ENCODE measurements at places on chromosomes 5 and 9.

GRCh38 chr5:174745590-174746103, 21.3 kb downstream of the MSX2 start:
- no peaks in the 10 kb centered on the region for H3K27me3 ChIP-seq
- no peak overlapping the region for H3K4me3 ChIP-seq
- H3K27ac ChIP-seq, result no peak overlapping the region
- DNase-seq, result no peak

- H3K4me3 ChIP-seq, result peak overlapping the region; percentile 80
- H3K4me1 ChIP-seq, result peaks cover 32% of the 10 kb centered on the region
- H3K27ac ChIP-seq, result peak overlapping the region; percentile 85
- H3K27me3 ChIP-seq, result no peaks in the 10 kb centered on the region
Measured at GRCh38 chr5:94618029-94618492, 343 bp downstream of the KIAA0825 start.

GRCh38 chr9:36023260-36024048, 13.3 kb upstream of the RECK start:
- peaks cover 7% of the 10 kb centered on the region for H3K4me1 ChIP-seq
- DNase-seq, result no peak
- no peak overlapping the region for H3K27ac ChIP-seq
- H3K4me3 ChIP-seq, result no peak overlapping the region
- no peaks in the 10 kb centered on the region for H3K36me3 ChIP-seq
- no peaks in the 10 kb centered on the region for H3K27me3 ChIP-seq

GRCh38 chr9:79989079-79989478, 417.3 kb downstream of the TLE4 start:
- no peak overlapping the region for H3K4me3 ChIP-seq
- DNase-seq, result no peak
- no peaks in the 10 kb centered on the region for H3K27me3 ChIP-seq
- H3K4me1 ChIP-seq, result no peaks in the 10 kb centered on the region

DNA sequence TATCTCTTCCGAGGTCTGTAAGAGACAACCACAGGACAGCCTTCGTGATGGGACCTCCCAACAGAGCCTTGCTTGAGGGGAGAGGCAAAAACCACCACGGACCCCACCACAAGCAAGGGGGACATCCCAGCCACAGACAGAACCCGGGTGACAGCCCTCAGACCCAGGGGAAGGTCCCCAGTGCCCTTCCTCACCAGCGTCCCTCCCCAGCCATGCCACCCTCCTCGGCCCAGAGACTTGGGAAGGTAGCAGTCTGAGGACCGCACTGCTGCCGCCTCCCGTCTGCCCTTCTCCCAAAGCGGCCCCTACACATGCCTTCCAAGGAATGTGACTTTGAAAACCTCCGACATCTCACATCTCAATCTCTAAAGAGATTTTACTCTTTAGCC, 13.4 kb downstream of the IPPK start:
- no peak for DNase-seq
- peaks cover 9% of the 10 kb centered on the region for H3K36me3 ChIP-seq
- H3K27me3 ChIP-seq, result no peaks in the 10 kb centered on the region
- no peak overlapping the region for H3K4me3 ChIP-seq
- peak overlapping the region; percentile 89 for H3K27ac ChIP-seq

DNA sequence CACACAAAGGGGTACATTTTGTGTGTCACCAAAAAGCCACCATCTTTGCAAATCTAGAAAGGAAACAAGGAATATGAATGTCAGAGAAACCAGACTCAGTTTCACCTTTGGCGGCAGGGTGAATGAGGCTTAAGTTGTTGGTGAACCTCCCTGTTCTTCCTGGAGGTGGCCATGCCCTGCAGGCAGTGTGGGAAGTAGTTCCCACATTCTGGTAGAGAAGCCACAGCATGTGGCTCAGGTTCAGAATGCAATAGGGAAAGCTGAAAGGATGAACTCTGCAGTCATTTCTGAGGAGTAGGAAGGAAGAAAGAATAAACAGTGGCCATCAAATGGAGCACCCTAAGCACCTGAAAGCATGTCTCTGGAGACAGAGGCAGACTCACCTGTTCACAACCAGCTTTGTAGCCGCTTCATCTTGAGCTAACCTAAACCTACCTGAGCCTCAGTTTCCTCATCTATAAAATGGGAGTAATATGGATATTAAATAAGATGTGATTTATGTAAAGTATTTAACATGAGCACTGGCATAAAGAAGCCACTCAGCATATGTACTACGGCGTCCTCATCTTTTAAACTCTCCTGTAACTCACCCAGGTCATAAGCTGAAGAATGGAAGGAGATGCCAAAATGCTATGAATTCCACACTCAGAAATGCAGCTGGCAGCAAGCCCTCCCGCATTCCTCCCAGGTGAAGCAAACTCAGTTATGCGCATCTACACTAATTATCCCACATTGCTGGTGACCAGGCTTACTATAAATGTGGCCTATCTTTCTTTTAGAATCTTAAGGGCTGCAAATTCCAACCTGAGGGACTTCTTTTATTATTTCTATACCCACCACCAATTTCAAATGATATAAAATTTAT, 86.0 kb downstream of the ZNF608 start:
- no peaks in the 10 kb centered on the region for H3K36me3 ChIP-seq
- H3K27ac ChIP-seq, result no peak overlapping the region
- H3K4me3 ChIP-seq, result no peak overlapping the region
- no peaks in the 10 kb centered on the region for H3K27me3 ChIP-seq
- no peak for DNase-seq

- no peak overlapping the region for H3K4me3 ChIP-seq
- no peaks in the 10 kb centered on the region for H3K27me3 ChIP-seq
- H3K36me3 ChIP-seq, result no peaks in the 10 kb centered on the region
- H3K27ac ChIP-seq, result no peak overlapping the region
Measured at GRCh38 chr9:110850401-110851135, 182.0 kb downstream of the MUSK start.

DNA sequence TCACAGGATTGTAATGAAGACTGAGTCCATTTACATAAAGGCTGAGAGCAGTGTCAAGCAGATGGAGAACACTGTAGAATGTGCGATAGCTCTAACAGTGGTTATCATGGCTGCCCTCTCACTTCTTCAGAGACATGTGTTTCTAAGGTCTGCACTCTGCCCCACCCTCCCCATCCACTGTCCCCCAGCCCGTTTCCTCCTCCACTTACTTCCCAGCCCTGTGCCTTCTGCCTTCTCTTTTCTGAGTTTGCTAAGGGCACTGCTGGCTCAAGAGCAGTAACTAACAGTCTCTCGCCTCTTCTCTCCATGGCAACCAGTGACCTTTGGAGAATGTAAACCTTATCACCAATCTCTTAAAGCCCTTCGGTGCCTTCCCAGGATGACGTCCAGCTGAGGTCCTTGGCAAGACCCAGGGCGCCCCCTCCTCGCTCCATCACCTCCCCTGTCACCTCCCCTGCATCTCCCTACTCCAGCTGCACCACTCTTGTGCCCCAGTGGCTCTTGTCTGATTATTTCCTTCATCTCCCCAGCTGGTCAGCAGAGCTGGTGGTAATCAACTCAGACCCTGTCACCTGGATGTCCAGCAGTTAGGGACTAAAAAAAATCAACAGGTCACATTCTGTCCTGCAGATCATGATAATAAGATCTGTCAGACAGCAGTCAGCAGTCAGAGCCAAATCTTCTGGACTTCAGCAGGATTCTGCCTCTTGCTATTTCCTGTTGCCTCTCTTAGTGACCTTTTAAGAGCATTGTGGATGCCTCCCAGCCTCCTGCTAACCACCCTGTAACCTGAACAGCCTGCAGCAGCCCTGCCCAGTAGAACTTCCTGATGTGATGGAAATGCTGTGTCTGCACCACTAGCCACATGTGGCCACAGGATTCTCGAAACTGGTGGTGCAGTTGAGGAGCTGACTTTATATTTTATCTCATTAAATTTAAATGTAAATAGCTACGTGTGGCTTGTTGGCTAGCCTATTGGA, 9.0 kb downstream of the FXN start:
- H3K4me1 ChIP-seq, result no peaks in the 10 kb centered on the region
- H3K27me3 ChIP-seq, result no peaks in the 10 kb centered on the region
- no peak for DNase-seq
- H3K36me3 ChIP-seq, result no peaks in the 10 kb centered on the region

DNA sequence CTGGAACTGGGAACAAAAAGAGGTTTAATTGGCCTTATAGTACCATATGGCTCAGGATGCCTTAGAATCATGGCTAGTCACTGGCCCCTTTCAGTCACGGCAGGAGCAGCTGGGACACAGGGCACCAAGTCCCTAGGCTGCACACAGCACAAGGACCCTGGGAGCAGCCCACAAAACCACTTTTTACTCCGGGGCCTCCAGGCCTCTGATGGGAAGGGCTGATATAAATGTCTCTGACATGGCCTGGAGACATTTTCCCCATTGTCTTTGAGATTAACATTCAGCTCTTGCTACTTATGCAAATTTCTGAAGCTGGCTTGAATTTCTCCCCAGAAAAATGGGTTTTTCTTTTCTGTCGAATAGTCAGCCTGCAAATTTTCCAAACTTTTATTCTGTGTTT, 1026.4 kb upstream of the COX7C start:
- DNase-seq, result no peak
- H3K27ac ChIP-seq, result no peak overlapping the region
- no peak overlapping the region for H3K4me3 ChIP-seq

- no peaks in the 10 kb centered on the region for H3K27me3 ChIP-seq
- H3K4me3 ChIP-seq, result no peak overlapping the region
- no peak overlapping the region for H3K27ac ChIP-seq
Measured at GRCh38 chr9:115651461-115651860, 502.1 kb upstream of the PAPPA start.

- no peak for DNase-seq
- no peak overlapping the region for H3K27ac ChIP-seq
- no peak overlapping the region for H3K4me3 ChIP-seq
- H3K36me3 ChIP-seq, result no peaks in the 10 kb centered on the region
- no peaks in the 10 kb centered on the region for H3K4me1 ChIP-seq
Measured at GRCh38 chr5:9188956-9189355, 356.9 kb downstream of the SEMA5A start.

- no peaks in the 10 kb centered on the region for H3K4me1 ChIP-seq
- DNase-seq, result no peak
- H3K27me3 ChIP-seq, result no peaks in the 10 kb centered on the region
- no peaks in the 10 kb centered on the region for H3K36me3 ChIP-seq
Measured at GRCh38 chr5:75189353-75189752, 47.3 kb downstream of the ANKRD31 start.

GRCh38 chr9:98960409-98960808, 16.7 kb downstream of the COL15A1 start:
- no peak overlapping the region for H3K4me3 ChIP-seq
- H3K36me3 ChIP-seq, result no peaks in the 10 kb centered on the region
- DNase-seq, result no peak

GRCh38 chr9:81028504-81028903, 660.8 kb downstream of the TLE1 start:
- H3K36me3 ChIP-seq, result no peaks in the 10 kb centered on the region
- H3K4me1 ChIP-seq, result no peaks in the 10 kb centered on the region
- DNase-seq, result no peak

DNA sequence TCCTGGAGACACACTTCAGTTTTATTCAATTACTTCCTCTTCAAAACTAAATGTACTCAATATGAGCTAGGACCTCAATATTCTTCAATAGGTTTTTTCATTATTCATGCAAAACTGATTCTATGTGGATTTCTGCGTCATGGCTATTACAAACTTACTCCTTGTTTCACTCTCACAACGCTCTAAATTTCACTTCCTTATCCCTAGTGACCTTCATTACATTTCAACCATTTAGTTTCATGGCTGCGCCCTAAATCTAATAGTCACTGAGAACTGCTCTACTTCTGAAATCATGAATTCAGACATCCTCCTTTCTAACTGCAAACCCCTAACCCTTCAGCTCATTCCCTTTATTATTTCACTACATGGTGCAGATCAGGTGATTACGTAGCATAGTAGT, 93.9 kb downstream of the SLC25A46 start:
- H3K27ac ChIP-seq, result no peak overlapping the region
- H3K36me3 ChIP-seq, result no peaks in the 10 kb centered on the region
- no peaks in the 10 kb centered on the region for H3K27me3 ChIP-seq
- no peak overlapping the region for H3K4me3 ChIP-seq

- no peak overlapping the region for H3K4me3 ChIP-seq
- no peaks in the 10 kb centered on the region for H3K27me3 ChIP-seq
- no peak for DNase-seq
- peaks cover 92% of the 10 kb centered on the region for H3K36me3 ChIP-seq
- H3K4me1 ChIP-seq, result no peaks in the 10 kb centered on the region
Measured at GRCh38 chr9:128495296-128495695, 9.2 kb upstream of the GLE1 start.

DNA sequence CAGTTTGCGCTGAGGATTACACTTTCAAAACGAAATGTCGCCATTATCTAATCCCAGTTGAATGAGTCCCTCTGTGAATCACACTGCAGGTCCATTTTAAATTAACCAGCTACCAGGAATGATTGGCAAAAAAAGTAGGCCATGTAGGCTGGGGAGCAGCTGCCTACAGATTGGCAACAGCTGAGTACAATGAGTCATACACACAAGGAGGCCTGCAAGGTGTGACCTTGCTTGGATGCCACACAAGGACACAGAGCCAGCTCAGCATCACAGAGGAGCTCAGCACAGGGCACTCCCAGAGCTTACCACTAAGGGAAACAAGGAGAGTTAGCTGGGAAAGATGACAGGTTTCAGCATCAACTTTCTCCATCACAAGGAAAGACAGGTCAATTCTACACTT, 12.9 kb downstream of the HAVCR1 start:
- no peaks in the 10 kb centered on the region for H3K27me3 ChIP-seq
- no peak for DNase-seq
- no peaks in the 10 kb centered on the region for H3K36me3 ChIP-seq

GRCh38 chr9:125887172-125887571, 140.0 kb downstream of the PBX3 start:
- H3K4me3 ChIP-seq, result no peak overlapping the region
- no peaks in the 10 kb centered on the region for H3K27me3 ChIP-seq
- no peaks in the 10 kb centered on the region for H3K36me3 ChIP-seq
- H3K27ac ChIP-seq, result no peak overlapping the region

DNA sequence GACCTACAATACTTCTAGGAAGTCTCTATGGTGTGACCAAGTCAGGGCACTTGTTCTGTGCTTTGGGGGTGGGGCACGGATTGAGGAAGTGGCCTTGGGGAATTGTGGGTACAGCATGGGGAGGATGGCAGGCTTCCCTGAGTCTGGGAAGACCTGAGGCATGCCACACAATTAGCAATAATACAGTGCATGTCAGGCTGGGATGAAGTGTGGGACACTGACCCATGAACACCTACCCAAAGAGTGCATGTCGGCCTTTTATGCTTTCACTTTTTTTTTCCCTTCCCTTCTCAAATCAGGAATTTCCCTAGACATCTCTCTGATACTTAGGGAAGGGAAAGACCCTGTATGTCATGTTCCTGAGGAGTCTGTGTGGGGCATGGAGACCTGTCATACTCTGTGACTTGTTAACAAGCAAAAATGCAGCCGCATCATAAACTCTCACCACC, 146.4 kb downstream of the PALM2AKAP2 start:
- no peak overlapping the region for H3K4me3 ChIP-seq
- H3K4me1 ChIP-seq, result no peaks in the 10 kb centered on the region
- no peaks in the 10 kb centered on the region for H3K27me3 ChIP-seq

Measured in esophagus squamous epithelium (tissue), 5 donors.